GM12878 (cell line): ENCODE measurements at places on chromosomes 6 and 20.

DNA sequence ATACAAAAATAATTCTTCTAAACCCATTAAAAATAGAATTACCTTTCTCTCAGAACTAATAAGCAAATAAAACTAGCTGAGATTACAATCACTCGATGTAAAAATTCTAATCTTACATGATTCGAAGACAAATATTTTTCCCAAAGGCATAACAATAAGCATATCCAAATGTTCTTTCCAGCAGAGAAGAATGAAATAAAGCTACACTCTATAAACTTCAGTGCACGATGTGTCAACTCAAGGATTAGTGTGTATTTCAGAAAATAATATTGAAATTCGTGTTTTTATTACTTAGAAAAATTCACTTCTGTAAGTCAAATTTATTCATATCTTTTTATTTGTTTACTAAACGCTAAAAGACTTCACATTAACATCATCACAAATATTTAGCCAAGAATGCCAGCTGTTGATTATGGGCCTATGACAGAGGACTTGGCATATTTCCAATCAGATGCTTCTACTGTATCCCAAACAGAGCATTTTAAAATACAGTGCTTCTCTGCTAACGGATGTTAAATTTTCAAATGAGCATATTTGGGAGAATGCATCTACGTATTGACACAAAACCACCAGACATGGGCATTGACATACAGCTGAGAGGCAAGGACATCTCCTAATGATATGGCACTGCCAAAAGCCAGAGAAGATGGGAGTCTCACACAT lies 54.7 kb upstream of the PDE7B start:
- no peak for DNase-seq

GRCh38 chr6:30544666-30545272 lies 11.5 kb downstream of the GNL1 start:
- no peak for DNase-seq

DNA sequence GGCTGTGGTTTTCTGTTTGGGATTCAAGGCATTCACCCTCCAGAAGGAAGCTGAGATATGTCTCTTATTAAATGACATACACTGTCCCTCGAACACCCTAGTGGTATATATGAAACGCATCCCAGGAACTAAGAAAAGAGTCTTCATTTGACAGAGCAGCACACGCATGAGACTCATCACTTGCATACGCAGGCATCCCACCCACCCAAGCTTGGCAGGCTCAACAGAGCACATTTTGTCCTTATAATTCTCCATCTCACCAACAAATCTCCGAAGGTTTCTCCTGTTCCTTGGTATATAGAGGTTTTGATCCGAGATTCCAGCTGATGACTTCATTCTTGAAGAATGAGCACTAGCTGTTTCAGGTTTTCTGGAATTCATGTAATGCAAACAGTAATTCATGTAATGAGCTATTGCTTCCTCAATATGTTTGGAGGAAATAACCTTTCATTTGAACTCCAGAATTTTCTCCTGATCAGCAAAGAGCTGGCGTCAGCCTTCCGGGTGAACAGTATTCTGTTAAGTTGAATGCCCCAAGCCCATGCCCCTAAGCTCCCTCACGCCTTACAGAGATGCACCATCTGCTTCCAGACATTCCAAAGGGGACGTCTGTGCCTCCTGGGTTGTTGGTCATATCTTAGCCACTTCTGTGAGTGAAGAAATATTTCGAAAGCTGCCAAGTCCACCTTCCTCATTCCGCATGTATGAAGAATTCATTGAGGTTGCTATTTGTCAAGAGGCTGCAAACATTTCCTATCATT lies 66.0 kb upstream of the CDH4 start:
- DNase-seq: no peak

GRCh38 chr20:10509376-10509775 lies 74.3 kb downstream of the SLX4IP start:
- DNase-seq: no peak

GRCh38 chr6:168516944-168517741 lies 76.2 kb downstream of the SMOC2 start:
- no peak for DNase-seq

- DNase-seq: no peak
Observed at GRCh38 chr20:58235010-58235409, 6.6 kb upstream of the ANKRD60 start.

GRCh38 chr6:13725570-13725969 lies 13.9 kb upstream of the RANBP9 start:
- DNase-seq: no peak

GRCh38 chr6:78559056-78559455 lies 308.3 kb upstream of the IRAK1BP1 start:
- DNase-seq: no peak

GRCh38 chr6:154649721-154650120 lies 83.5 kb upstream of the SCAF8 start:
- DNase-seq: no peak

DNA sequence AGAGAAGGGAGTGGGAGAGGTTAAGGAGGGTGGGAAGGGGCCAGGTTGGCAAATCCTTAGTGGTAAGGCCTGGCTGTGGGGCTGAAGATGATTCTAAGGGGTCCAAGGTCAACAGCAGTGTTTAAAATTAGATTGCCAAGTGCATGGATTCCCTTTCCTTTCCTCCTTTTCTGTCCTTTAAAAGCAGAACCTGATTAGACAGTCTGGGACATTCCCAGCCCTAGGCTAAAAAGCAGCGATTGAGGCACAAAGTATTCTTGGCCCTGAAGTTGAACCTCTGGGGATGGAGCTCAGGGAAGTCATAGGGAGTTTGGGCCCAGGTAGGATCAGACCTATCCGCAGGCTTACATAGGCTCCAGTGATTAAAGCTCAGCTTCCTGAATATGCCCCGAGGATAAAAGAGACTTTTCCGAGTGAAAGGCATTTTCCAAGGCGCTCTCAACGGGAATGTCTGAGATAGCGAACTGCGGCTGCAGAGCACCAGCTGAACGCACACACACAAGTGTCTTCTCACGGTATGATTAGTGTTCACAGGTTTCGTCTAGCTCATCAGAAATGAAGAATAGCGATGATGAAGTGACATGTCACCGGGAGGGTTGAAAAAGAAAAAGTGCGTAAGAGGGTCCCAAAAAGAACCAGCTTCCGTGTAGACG lies 787 bp upstream of the CARMIL1 start:
- no peak for DNase-seq

GRCh38 chr6:139446768-139447655 lies 72.6 kb upstream of the CITED2 start:
- no peak for DNase-seq

DNA sequence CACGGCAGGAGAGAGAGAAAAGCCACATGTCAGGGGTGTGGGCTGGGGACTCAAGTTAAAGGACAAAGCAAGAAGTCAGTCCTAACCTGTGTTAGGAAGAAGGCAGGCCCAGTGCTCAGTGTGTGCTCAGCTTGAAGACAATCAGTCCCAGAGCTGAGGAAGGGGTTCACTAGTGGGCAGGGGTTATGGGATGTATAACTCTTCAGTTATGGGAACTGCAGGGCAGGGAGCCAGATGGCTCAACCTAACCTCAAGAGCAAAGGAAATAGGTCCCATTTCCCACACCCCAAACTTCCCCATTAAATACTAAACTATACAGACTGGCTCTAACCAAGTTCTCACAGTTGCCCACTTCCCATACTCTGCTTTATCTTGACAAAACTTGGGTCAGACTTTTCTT lies 7.4 kb upstream of the SSTR4 start:
- DNase-seq: no peak

DNA sequence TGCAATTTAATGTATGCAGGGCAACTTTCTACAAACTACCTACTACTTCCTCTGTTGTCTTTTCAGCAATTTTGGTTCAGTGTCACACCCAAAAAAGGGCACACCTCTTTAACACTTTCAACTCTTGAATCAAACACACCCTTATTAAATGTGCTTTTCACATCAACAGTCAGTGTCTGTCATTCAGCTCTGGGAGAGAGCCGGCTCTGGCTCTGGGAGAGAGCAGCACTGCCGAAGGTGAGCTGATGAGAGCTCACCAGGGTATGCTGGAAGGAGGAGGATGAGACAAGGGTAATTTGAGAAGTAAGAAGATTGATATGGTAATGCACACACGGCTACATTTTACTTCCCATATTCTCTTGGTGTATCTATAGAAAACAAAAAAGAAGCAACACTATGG lies 134.3 kb downstream of the RTN4IP1 start:
- no peak for DNase-seq

- no peak for DNase-seq
Observed at GRCh38 chr6:149895833-149896271, 2.1 kb downstream of the RAET1E start.

DNA sequence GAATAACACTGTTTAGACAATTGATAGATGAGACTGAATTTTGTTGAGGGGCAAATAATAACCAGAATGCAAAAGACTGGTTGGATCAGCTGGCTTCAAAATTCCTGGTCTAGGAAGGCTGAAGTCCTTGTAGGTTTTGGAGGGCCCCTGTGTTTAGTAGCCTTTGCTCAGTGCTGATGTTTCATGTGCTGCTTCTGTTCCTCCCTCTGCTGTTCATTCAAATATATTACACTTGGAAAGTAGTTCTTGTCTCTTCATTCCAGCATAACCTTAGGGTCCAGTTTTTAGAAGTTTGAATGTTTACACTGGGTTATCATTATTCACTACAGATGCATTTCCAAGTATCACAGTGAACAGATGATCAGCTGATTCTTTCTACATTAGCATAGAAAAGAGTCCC lies 72.5 kb downstream of the FLRT3 start:
- DNase-seq: no peak

- no peak for DNase-seq
Observed at GRCh38 chr6:15661853-15662325, 939 bp downstream of the DTNBP1 start.

GRCh38 chr6:93389192-93389591 lies 30.2 kb downstream of the EPHA7 start:
- no peak for DNase-seq

DNA sequence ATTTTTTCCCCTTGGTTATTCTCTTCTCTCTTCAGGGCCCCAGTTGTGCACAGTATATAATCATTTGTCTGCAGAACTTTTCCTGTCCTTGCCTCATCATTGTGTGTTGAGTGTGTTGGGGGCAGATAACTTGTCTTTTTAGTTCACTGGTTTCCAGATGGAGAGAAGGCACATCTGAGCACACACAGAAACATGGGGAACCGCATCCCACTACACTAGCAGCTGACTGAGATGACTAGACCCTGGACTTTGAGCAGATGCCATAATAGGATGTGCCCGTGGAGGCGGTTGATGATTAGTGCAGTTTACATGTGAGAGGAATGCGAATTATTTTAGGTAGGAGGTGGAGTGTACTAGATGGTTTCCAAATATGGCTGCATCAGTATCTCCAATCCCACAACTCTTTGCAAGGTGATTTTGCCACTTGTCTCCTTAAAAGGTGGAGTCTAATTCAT lies 26.5 kb upstream of the SH3BGRL2 start:
- no peak for DNase-seq

DNA sequence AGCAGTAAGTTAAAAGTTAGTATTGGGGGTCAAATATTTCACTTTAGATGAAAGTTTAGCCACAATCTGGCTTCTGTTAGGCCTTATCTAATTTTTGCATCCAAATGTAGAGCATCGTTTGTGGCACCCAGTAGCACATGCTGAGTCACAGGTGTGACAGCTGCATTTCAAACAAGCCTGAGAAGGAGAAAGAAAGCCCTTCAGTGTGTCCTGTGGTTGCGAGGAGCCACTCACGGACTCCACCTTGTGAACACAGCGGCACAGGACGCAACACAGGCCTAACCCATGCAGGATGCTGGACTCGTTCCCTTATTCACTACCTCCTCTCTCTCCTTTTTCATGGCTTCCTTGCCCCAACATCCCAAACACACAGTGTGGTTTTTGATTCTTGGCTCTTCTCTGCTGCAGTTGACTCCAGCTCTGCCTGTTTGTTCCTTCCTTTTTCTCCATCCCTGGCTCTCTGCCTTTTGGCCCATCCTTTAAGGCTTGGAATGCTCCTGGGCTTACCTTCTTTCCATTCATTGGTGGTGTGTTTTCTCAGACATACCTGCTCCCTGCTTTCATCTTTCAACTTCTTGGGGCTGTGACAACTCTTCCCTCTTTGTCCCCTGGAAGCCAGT lies 124.2 kb downstream of the SLC16A10 start:
- DNase-seq: no peak

- DNase-seq: no peak
Observed at GRCh38 chr6:30530014-30530413, 26.3 kb downstream of the GNL1 start.

GRCh38 chr6:169799474-169799926 lies 48.1 kb downstream of the ERMARD start:
- no peak for DNase-seq
